HFFc6 (cell line): ENCODE measurements at places on chromosomes 1 and 21.

GRCh38 chr1:51504806-51505525, 14.1 kb downstream of the EPS15 start:
- no peak overlapping the region; the same call in 1 of the 2 replicates for H3K27ac ChIP-seq
- no peak overlapping the region for H3K4me3 ChIP-seq
- H3K36me3 ChIP-seq: 0 out of 2 replicates have a peak, but pooled peaks cover 4% of the 10 kb centered on the region
- no peak for DNase-seq

DNA sequence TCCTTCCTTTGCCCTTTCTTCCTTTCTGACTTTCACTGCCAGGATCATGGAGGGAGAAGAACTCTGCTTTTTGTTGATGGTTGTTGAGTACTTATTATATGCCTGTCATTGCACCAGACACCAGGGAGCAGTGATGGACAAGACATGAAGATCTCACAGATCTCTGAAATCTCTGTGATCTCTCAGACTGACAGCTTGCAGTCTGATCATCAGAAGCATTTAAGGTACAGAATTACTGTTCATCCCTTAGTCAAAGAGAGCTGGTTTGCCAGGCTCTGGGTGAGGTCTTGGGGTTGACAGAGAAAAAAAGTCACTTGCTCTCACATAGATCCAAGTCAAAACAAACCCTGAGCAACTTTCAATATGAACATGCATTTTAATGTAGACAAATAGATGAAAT, 299.5 kb upstream of the FMN2 start:
- DNase-seq: no peak
- H3K36me3 ChIP-seq: no peaks in the 10 kb centered on the region; the same call in 1 of the 2 replicates
- H3K27me3 ChIP-seq: no peaks in the 10 kb centered on the region; the same call in 1 of the 2 replicates
- H3K27ac ChIP-seq: no peak overlapping the region

GRCh38 chr1:12594966-12595756, 22.8 kb downstream of the DHRS3 start:
- H3K4me3 ChIP-seq: peak overlapping the region; percentile 82
- peak overlapping the region; percentile 72 for H3K27ac ChIP-seq
- H3K27me3 ChIP-seq: peaks cover 25% of the 10 kb centered on the region
- 0 out of 2 replicates have a peak, but pooled peaks cover 3% of the 10 kb centered on the region for H3K36me3 ChIP-seq

GRCh38 chr21:46557469-46557868, 47.4 kb downstream of the S100B start:
- DNase-seq: no peak
- H3K27ac ChIP-seq: no peak overlapping the region
- no peak overlapping the region for H3K4me3 ChIP-seq
- H3K4me1 ChIP-seq: no peaks in the 10 kb centered on the region
- H3K27me3 ChIP-seq: peaks cover 2% of the 10 kb centered on the region; the same call in 1 of the 2 replicates
- H3K36me3 ChIP-seq: peaks cover 23% of the 10 kb centered on the region

- H3K4me3 ChIP-seq: peak overlapping the region; percentile 0; the same call in 1 of the 2 replicates
- peaks cover 6% of the 10 kb centered on the region; the same call in 1 of the 2 replicates for H3K27me3 ChIP-seq
- H3K36me3 ChIP-seq: no peaks in the 10 kb centered on the region; the same call in 1 of the 2 replicates
- peak; percentile 36 for DNase-seq
- peaks cover 53% of the 10 kb centered on the region for H3K4me1 ChIP-seq
Observed at GRCh38 chr1:91809317-91809716, 76.6 kb downstream of the TGFBR3 start.

DNA sequence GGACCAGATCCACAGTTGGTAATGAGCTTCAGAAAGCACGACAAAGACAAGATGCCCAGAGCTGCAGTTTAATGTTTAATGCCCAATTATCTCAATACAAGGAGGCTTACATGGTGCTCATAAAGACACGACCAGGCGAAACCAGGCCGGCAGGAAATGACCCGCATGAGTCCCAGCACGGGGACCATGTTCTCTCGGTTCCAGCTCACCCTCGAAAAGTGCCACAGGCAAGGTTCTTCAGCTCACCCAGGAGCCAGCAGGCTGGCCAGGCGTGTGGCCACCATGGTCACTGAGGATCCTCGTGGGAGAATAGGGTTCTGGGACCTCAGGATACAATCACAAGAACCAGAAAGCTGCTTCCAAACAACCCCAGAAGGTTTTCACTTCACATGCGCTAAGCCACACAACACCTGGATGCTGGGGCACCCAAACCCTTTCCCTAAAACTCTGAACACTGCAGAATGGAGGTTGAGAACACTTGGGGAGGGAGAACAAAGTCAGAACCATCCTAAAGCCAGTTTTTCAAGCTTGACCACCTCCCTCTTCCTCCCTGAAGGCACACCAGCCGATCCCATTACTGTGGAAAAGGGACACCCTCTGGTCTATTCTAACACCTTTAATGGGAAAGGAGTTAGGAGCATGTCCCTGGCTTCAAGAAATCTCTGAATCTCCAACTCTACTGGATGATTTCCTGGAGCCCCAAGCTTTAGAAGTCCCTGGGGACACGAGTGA, 22.6 kb upstream of the ASAP3 start:
- no peaks in the 10 kb centered on the region for H3K36me3 ChIP-seq
- DNase-seq: no peak
- H3K4me1 ChIP-seq: no peaks in the 10 kb centered on the region
- H3K27me3 ChIP-seq: peaks cover 2% of the 10 kb centered on the region; the same call in 1 of the 2 replicates

GRCh38 chr1:21909286-21909759, 27.8 kb downstream of the HSPG2 start:
- H3K27ac ChIP-seq: peak overlapping the region; percentile 85
- no peaks in the 10 kb centered on the region; the same call in 1 of the 2 replicates for H3K27me3 ChIP-seq
- H3K4me3 ChIP-seq: no peak overlapping the region
- H3K4me1 ChIP-seq: peaks cover 77% of the 10 kb centered on the region
- DNase-seq: no peak

DNA sequence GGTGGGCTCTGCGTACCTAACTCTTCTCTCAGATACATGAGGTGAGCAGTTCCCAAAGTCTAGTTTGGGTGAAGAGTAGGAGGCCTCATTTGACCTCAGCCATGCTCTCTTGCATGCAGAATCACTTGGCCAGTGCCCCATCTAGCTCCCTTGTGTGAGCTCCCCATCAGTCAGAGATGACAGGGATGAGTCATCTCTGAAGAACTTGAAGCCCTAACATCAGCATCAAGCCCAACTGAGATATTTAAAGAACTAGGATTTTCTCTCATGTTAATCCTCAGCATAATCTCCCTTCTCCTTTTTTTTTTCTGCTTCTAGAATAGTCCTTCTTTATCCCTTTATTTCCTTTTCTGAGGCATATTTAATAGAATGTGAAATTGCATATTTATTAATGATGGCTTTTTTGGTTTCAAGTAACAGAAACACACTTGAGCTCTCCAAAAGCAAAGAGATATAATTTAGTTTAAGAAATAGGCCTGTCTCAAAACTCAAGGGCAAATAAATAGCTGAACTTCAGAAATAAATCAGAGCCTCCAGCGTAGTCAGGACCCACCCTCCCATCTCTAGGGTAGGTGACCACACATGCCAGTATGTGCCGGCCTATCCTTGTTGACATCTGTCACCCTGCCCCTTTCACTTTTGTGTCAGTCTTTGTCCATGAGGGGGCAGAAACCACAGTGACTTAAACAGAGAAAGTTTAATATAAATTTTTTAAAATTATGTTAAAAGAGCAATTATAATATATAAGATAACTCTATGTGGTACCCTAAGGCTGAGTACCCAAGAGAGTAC, 112.3 kb downstream of the TSEN15 start:
- no peaks in the 10 kb centered on the region for H3K27me3 ChIP-seq
- peak overlapping the region; percentile 29; the same call in 1 of the 2 replicates for H3K27ac ChIP-seq
- H3K4me3 ChIP-seq: peak overlapping the region; percentile 41; the same call in 1 of the 2 replicates

GRCh38 chr21:26842974-26843932, 2.0 kb downstream of the ADAMTS1 start:
- peaks cover 26% of the 10 kb centered on the region for H3K27me3 ChIP-seq
- peak overlapping the region; percentile 94 for H3K27ac ChIP-seq
- peak overlapping the region; percentile 94 for H3K4me3 ChIP-seq
- peaks cover 59% of the 10 kb centered on the region for H3K4me1 ChIP-seq
- H3K36me3 ChIP-seq: peaks cover 58% of the 10 kb centered on the region
- DNase-seq: peak; percentile 96

DNA sequence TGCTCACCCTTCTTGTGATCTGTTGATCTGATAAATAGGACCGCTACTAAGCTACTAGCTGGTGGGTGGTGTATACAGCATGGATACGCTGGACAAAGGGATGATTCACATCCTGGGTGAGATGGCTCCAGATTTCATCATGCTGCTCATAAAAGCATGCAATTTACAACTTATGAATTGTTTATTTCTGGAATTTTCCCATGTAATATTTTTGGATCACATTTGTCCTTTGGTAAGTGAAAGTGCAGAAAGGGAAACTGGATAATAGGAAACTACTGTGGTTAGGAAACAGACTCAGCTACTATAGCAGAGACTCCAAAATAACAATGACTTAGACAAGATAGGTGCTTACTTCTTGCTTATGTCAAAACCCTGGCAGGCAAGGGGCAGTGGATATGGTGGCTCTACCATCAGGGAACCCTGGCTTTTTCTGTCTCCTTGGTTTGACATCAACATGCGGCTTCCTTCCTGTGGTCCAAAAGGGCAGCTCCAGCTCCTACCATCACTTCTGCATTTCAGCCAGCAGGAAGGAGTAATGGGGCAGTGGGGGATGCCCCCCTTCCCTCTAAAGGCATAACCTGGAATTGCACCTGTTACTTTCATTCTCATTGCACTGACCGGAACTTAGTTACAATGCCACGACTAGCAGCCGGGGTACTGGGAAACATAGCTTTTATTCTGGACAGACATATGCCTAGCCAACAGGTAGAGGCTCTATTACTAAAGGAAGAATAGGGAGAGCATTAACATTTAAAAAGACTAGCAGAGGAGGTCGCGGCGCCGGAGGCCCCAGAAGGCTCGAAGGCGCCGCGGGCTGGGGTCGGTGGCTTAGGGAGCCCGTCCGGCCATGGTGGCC, 13.8 kb upstream of the AK2 start:
- H3K4me1 ChIP-seq: peaks cover 41% of the 10 kb centered on the region
- peak; percentile 91 for DNase-seq
- no peaks in the 10 kb centered on the region; the same call in 1 of the 2 replicates for H3K27me3 ChIP-seq
